ENCODE measurements at places on chromosomes 7 and 10. TPM values are rescaled to one million over a fixed set of nuclear protein-coding genes. Genes with fewer than 3 reads are reported as not detected.

MMP21 gene
- 0.13 TPM for total RNA-seq

CNPY1 gene
- not detected for total RNA-seq

SFTPD gene
- 1.7 TPM for total RNA-seq

COL28A1 gene
- 5.8 TPM for total RNA-seq

DNA sequence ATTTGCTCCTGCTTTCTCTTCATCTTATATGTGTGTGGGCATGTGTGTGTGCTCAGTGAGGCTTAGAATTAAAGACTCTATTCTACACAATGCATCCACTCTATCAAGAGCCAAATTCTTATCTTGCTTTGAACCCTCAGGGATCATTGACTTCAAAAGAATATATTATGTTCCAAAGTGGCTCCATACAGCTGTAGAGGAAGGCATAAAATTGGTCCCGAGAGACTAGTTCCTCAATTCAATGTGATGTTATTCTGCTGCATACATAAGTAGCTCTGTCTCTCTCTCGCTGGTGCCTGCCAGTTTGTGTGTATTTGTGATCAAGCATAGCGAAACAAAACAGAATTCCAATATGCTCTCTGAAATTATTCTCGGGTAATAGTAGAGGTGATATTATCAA is 997.9 kb upstream of the POT1 start:
- H3K27ac ChIP-seq: no peak overlapping the region
- H3K27me3 ChIP-seq: no peaks in the 10 kb centered on the region
- no peak overlapping the region for H3K4me3 ChIP-seq
- no peaks in the 10 kb centered on the region for H3K36me3 ChIP-seq
- no peak for DNase-seq
- H3K4me1 ChIP-seq: no peaks in the 10 kb centered on the region

- H3K27ac ChIP-seq: no peak overlapping the region
- peaks cover 18% of the 10 kb centered on the region for H3K36me3 ChIP-seq
Measured at GRCh38 chr7:157272351-157273207, 64.2 kb upstream of the DNAJB6 start.

DNA sequence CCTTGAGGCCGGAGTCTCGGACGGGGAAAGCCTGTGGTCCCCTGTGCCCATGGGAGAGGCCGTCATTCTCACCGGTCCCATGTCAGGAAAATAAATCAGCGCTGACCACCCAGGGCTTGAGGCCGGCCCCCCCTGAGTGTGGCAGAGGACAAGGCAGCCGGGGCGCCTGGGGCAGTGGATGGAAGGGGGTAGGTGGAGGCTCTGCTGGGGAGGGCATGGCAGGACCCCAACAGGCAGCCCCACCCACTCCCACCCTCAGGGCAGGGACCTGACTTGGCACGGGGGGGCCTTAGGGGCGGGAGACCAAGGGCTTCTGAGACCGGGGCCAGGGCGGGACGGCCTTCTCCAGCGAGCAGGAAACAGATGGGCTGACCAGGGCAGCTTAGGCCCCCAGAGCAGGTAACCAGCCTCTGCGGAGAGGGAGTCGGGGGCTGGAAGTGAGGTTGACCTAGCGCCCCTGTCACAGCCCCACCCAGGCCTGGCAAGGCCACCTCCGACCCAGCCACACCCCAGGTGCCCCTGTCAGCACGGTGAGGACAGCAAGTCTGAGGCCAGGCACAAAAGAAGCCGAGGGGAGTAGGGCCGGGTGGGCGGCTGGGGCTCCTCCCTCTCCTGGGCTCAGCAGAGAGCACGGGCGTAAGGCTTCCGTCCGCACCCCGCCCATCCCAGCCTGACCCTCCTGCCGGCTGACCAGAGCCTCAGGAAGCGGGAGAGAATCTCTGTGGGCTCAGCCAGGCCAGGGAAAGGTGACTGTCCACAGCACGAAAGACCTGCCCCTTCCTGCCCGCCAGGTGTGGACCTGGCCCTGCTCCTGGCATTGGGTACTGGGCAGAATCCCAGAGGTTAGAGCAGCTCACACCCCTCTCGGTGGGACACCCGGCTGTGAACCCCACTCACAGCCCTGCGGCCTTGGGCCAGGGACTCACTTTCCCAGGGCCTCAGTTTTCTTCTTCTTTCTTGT is 87.4 kb downstream of the FOXL3 start:
- DNase-seq: no peak
- H3K27me3 ChIP-seq: no peaks in the 10 kb centered on the region
- H3K27ac ChIP-seq: no peak overlapping the region
- no peak overlapping the region for H3K4me3 ChIP-seq
- peaks cover 10% of the 10 kb centered on the region for H3K4me1 ChIP-seq
- no peaks in the 10 kb centered on the region for H3K36me3 ChIP-seq

DNA sequence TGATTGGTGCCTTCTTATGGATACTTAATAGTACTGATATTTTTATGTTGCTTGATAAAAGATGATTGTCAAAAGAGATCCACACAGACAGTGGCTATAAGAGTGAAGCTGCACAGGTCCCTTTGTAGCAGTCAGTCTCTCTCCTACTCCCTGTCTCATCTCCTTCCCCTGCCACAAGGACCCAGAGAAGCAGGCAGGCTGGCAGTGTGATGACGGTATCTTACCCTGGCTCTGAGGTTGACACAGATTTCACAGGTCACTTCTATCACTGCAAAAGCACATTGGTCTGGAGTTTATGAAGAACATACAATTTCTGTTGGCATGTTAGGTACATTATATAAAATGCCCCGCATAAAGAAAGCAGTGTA is 64.4 kb upstream of the AHR start:
- DNase-seq: no peak
- no peaks in the 10 kb centered on the region for H3K27me3 ChIP-seq
- no peak overlapping the region for H3K27ac ChIP-seq
- H3K36me3 ChIP-seq: no peaks in the 10 kb centered on the region
- H3K4me1 ChIP-seq: no peaks in the 10 kb centered on the region
- H3K4me3 ChIP-seq: no peak overlapping the region

Data from kidney (tissue), 22 donors.